PC-3 (cell line): ENCODE measurements at places on chromosomes 3 and 15. TPM values are rescaled to one million over a fixed set of nuclear protein-coding genes. Genes with fewer than 3 reads are reported as not detected.

Gene PLA2G4E
- total RNA-seq, result not detected in 2 replicates

Gene NRROS
- 0.07 and 0.29 TPM in 2 replicates for total RNA-seq

Gene ZBTB20
- total RNA-seq, result 1.3 and 3.7 TPM in 2 replicates

- H3K4me1 ChIP-seq, result no peaks in the 10 kb centered on the region
- H3K27me3 ChIP-seq, result no peaks in the 10 kb centered on the region
- no peak overlapping the region for H3K4me3 ChIP-seq
- no peaks in the 10 kb centered on the region for H3K36me3 ChIP-seq
These were observed 44.5 kb upstream of the PDE8A start for GRCh38 chr15:84937144-84937543.

GRCh38 chr15:58472821-58473581 is 41.2 kb downstream of the LIPC start:
- H3K36me3 ChIP-seq, result no peaks in the 10 kb centered on the region
- H3K27ac ChIP-seq, result peak overlapping the region; percentile 33; the same call in 1 of the 2 replicates
- no peak overlapping the region for H3K4me3 ChIP-seq
- DNase-seq, result peak; percentile 33
- H3K27me3 ChIP-seq, result no peaks in the 10 kb centered on the region
- H3K4me1 ChIP-seq, result peaks cover 42% of the 10 kb centered on the region

DNA sequence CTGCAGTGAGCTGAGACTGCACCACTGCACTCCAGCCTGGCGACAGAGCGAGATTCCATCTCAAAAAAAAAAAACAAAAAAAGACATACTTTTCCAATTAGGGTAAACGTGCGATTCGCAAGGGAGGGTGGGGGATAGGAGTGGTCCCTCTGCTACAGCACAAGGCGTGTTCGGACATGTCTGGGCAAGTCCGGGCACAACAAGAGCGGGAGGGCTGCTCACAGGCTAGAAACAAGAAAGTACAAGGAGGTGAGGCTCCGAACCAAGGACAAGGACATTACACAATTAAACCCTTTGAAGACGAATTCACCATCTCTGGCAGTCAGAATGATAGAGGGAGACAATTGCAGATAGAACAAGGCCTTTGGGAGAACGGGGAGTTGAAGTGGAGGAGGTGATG is 32.2 kb upstream of the BCL2A1 start:
- no peak overlapping the region for H3K27ac ChIP-seq
- H3K27me3 ChIP-seq, result no peaks in the 10 kb centered on the region
- no peaks in the 10 kb centered on the region for H3K4me1 ChIP-seq

DNA sequence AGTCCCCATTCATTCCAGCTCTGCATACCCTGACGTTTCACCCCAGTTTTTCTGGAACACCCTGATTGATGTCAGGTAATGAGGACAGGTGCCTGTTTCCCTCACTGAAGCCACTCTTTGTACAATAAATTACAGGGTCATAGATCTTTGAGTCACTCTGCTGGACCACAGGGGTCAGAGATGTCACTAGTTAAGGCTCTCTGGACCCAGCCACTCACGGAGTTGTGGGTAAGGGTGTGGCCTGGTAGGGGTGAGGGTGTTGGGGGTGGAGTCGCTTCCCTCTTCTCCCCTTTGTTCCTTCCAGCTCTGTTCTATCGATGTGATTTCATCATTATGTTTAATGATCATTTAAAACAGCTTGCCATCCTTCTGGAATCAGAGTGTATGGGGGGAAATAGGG is 512 bp downstream of the IQCF5 start:
- no peak overlapping the region for H3K27ac ChIP-seq
- H3K27me3 ChIP-seq, result no peaks in the 10 kb centered on the region
- DNase-seq, result peak; percentile 29
- no peaks in the 10 kb centered on the region for H3K36me3 ChIP-seq
- peaks cover 7% of the 10 kb centered on the region; the same call in 1 of the 2 replicates for H3K4me1 ChIP-seq
- H3K4me3 ChIP-seq, result no peak overlapping the region

DNA sequence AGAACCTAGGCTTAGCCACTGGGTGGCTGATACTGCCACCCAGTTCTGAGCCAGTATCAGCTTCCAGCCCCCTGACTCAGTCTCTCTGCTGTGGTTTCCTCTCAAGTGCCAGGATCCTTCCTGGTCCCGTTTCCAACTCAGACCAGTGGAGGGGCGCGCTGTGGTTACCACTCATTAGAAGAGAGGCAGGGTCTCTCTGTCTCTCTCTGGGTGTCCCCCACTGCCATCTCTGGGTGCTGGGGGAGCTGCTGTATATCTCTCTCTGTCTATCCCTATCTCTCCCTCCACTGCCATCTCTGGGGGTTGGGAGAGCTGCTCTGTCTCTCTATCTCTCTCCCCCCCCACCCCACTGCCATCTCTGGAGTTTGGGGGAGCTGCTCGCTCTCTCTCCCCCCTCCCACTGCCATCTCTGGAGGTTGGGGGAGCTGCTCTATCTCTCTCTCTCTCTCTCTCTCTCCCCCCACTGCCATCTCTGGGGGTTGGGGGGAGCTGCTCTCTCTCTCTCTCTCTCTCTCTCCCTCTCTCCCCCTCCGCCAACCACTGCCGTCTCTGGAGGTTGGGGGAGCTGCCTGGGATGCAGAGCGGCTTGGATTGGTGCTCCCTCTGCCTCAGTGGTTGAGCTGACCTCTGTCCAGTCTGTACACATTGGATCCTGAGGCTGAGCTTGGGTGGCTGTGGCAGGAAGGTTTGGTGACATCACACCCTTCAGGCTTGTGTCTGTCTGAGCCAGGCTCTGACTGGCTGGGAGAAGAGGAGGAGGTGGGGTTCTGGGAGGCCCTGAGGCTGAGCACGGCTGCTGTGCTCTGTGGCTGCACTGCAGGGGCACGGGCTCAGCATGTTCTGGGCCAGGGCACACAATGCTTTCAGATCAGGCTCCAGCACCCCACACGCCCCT is 98.9 kb downstream of the APBA2 start:
- H3K4me3 ChIP-seq, result no peak overlapping the region
- H3K4me1 ChIP-seq, result no peaks in the 10 kb centered on the region
- H3K27me3 ChIP-seq, result no peaks in the 10 kb centered on the region
- H3K36me3 ChIP-seq, result no peaks in the 10 kb centered on the region

DNA sequence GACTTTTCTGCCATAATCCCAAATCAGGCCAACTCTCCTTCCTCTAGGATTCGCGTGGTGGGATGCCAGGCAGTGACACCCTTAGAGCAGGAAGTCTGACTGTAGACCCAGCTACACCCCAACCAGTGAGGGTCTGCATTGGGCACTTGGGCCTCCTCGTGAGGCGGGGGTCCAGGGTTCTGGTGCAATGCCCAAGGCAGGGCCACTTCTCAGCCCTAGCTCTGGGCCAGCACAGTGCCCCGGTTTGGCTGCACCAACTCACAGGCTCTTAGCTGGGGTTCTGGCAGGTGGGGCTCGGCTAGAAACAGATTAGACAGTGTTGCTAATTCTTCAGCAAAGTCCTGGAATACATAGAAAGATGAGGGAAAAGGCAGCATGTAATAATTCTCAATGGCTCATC is 12.7 kb downstream of the CDAN1 start:
- H3K27me3 ChIP-seq, result no peaks in the 10 kb centered on the region
- H3K27ac ChIP-seq, result no peak overlapping the region
- H3K36me3 ChIP-seq, result peaks cover 57% of the 10 kb centered on the region
- H3K4me1 ChIP-seq, result peaks cover 4% of the 10 kb centered on the region; the same call in 1 of the 2 replicates
- no peak for DNase-seq

DNA sequence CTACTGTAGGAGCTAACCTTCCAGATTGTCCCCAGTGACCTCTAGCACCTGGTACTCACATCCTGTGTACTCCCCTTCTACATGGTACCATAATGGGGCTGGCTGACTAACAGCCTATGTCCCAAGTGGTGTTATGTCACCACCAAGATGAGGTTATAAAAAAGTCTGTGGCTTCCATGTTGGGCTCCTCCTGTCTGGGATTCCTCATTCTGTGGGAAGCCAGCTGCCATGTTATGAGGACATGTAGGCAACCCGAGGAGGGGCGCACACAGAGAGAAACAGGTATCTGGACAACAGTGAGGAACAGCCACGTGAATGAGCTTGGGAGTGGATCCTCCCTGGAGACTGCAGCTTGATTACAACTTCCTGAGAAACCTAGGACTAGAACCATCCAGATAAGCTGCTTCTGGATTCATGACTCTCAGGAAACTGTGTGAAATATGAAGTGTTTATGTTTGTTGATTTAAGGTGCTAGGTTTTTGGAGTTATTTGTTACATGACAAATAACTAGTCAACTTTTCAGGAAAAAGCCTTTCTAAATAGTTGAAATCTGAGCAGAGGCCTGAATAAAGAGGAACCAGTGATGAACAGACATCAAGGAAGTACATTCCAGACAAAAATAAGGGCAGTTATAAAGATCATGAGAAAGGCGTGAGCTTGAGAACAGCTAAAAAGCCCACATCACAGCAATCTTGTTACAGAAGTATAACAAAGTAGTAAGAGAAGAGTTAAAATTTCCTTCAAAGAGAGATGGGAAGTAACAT is 21.7 kb downstream of the GOLIM4 start:
- H3K36me3 ChIP-seq, result no peaks in the 10 kb centered on the region
- no peak overlapping the region for H3K4me3 ChIP-seq
- peaks cover 42% of the 10 kb centered on the region for H3K4me1 ChIP-seq
- no peak for DNase-seq
- H3K27me3 ChIP-seq, result no peaks in the 10 kb centered on the region

GRCh38 chr15:93043621-93044300 is 45.2 kb downstream of the RGMA start:
- no peak overlapping the region for H3K4me3 ChIP-seq
- H3K27ac ChIP-seq, result no peak overlapping the region
- no peaks in the 10 kb centered on the region for H3K4me1 ChIP-seq
- H3K36me3 ChIP-seq, result no peaks in the 10 kb centered on the region

- H3K27ac ChIP-seq, result peak overlapping the region; percentile 96
- DNase-seq, result peak; percentile 30
- peaks cover 28% of the 10 kb centered on the region for H3K4me1 ChIP-seq
- H3K36me3 ChIP-seq, result no peaks in the 10 kb centered on the region
- H3K27me3 ChIP-seq, result no peaks in the 10 kb centered on the region
These were observed 692 bp downstream of the STT3B start for GRCh38 chr3:31533169-31534064.

GRCh38 chr3:38171622-38172021 is 6.3 kb downstream of the OXSR1 start:
- H3K27me3 ChIP-seq, result no peaks in the 10 kb centered on the region
- H3K27ac ChIP-seq, result no peak overlapping the region
- H3K36me3 ChIP-seq, result no peaks in the 10 kb centered on the region
- peaks cover 63% of the 10 kb centered on the region for H3K4me1 ChIP-seq
- H3K4me3 ChIP-seq, result no peak overlapping the region
- DNase-seq, result no peak
